ENCODE measurements at places on chromosomes 3 and 15.

DNA sequence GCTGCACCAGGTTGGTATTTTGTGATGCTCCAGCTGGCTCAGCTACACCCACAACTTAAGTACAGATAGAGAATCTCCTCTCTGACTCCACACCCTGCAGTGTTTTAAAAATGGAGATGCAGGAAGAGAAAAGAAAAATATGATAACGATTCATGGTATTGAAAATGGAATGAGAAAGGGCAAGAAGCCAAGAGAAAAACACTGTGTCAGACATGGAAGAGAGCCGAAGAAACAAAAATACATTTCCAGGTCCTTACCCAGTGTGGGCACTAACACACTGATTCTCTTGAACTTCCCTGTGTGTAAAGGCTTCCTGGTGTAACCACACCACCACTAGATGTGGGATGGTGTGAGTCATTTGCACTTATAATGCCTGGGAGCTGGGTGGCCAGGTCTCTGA is 93.1 kb downstream of the GMPS start:
- no peak for DNase-seq

DNA sequence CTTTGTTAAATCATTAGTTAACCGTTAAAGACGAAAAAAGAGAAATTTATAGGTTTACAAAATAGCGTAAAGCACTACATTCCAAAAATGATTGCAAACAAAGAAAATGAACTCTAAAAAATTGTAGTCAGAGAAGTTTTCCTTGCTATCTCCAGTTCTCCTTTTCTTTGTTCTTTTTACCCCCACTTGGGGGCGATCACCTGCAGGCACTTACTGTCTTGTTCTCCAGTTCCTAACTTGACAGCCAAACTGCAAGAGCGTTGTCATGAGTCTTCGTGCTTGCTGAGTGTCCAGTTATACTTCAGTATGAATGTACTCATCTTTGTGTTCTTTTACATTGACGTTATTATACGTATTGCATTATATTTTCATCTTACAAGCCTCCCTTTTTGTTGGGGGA is 54.5 kb downstream of the CHD2 start:
- DNase-seq: no peak

- no peak for DNase-seq
Observed at GRCh38 chr3:80263260-80263659, 495.5 kb upstream of the ROBO1 start.

- DNase-seq: no peak
Observed at GRCh38 chr3:126510308-126510910, 7.2 kb downstream of the UROC1 start.

GRCh38 chr3:168248383-168249204 is 152.9 kb upstream of the GOLIM4 start:
- peak; percentile 16 for DNase-seq

DNA sequence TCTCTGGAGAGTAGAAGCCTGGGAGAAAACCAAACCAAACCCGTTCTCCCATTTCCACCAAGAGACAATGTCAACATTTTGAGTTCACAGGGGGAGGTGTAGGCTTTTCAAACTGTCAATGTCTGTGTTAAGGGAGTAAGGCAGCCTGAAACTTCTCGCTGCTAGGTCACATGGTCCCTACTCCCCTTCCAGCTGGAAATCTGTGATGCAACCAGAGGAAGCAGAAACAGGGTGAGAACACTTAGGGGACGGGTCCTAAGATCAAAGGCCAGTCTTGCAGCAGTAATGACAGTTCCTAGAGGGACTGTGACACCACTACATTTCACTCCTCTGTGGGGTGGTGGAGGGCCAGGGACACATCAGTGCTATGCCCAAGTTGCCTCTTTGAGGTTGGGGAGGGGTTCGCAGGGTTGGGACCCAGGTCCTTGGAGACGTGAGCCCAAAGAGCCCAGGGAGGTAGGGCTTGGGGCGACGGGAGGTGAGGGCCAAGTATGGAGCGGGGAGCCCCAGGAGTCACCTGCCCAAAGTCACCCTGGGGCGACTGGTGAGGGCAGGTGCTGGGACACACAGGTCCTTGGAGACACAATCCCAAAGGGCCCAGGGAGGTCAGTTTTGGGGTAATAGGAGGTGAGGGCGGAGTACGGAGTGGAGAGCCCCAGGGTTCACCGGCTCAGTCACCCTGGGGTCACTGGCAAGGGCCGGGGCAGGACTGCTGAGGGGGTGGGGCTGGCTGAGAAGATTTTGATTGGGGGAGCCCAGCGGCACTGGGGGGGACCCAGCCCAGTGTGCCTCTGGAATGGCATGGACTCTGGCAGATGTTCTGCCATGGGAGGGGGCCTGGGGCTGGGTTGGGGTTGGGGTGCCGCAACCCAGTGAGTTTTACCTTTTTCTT is 582 bp downstream of the GOLGA6L2 start:
- DNase-seq: no peak

GRCh38 chr3:18376682-18377081 is 48.5 kb downstream of the SATB1 start:
- no peak for DNase-seq

GRCh38 chr15:52362497-52362896 is 66.9 kb upstream of the MYO5C start:
- no peak for DNase-seq

DNA sequence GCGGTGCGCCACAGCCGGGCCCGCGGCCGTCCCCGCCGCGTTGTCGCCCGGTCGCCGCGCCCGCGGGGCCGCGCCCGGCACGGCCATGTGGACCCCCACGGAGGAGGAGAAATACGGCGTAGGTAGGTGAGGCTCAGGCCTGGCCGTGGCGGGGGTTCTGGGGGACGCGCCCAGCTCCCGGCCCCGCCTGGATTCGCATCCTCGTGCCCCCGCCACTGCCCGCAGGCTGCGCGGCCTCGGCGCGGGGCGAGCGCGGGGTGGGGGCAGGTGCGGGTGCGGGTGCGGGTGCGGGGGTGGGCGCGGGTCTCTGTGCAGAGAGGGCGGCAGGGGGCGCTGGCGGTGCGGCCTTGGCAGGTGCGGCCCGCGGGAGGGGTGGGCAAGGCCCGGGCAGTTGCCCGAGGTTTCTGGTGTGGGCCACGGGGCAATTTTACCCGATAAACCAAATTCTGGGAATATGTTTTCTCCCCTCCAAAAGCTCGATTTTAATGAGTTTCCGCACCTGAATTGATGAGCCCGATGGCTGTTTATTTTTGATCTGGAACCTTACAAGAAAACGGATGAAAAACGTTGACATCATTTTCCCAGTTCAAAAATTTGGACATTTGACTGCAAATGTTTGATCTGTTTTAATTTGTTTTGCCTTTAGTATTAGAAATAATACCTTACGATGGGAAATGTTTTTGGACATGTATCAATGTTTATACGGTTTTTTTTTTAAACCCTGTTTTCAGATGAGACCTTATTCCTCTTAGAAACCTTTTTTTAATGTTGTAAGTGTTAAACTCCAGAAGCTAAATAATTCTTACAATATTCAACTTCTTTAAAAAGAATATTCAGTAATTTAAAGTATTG is 678 bp downstream of the DOCK3 start:
- DNase-seq: no peak

- DNase-seq: no peak
Observed at GRCh38 chr15:70286113-70286806, 188.5 kb upstream of the TLE3 start.

DNA sequence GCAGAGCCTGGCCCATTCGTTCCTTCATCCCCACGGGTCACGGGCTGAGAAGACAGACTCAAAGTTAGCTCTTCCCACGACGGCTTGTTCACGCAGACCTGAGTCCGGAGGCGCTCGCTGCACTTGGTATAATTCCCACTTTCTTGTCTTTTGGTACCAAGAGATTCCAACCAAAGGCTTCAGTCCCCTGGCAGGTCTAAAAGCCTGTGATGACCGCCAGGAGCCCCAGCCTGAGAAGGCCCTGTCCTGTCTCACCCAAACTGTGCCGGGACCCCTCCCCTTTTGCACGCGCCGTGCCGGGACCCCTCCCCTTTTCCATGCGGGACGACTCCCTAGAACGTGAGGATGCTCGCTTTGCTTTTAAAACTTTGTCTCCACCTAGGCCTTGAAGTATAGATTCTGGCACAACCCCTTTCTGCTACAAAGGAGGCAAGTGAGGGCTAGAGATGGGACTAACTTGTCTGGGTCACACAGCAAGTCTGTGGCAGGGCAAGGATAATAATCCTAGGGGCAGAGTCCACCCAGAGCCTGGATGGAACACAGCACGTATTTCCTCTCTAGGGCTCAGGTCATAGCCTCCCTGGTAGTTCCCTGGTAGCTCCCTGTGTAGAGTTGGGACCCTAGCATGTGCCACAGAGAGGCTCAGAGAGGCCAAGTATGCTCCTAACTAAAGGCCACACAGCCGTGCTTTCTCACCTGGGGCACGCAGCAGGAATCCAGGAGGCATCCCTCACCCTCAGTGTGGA is 211.3 kb downstream of the XXYLT1 start:
- no peak for DNase-seq

DNA sequence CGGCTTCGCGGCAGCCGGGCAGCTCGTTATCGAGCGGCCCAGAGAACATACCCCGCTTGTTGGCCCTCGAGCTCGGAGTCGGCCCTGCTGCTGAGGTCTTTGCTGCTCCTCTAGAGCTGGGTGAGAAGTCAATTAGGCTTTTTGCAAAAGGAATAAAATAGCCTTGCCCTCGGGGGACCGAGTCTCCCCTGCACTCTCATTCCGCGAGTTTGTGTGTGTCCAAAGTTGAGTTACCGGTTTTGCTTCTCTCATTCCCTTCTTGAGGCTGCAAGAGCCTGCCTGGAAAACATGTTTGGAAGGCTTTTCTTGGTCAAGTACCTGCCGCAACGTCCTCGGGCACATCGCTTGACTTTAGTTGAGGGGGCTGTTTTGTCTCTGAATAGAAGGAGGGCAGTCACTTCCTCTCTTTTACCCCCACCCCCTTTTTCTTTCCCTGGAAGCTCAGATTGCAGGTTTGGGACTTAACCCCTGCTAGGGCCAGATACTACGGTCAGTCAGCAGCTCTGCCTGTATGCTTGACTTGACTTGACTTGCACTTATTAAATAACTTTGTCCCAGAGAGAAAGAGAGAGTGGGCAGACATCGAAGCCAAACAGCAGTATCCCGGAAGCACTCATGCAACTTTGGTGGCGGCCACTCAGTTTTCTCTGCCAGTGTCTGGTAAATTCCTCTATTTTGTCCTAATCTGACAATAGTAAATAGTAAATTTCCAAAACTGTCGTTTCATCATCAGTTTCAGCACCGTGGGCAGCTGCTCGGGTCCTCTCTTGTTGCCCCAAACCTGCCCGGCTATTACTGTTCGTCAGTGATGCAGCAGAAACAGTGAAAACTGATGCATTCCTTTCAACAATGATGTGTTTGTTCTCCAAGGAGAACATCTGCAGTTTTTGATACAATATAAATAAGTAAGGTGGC is 609 bp downstream of the RNF13 start:
- DNase-seq: peak; percentile 17

DNA sequence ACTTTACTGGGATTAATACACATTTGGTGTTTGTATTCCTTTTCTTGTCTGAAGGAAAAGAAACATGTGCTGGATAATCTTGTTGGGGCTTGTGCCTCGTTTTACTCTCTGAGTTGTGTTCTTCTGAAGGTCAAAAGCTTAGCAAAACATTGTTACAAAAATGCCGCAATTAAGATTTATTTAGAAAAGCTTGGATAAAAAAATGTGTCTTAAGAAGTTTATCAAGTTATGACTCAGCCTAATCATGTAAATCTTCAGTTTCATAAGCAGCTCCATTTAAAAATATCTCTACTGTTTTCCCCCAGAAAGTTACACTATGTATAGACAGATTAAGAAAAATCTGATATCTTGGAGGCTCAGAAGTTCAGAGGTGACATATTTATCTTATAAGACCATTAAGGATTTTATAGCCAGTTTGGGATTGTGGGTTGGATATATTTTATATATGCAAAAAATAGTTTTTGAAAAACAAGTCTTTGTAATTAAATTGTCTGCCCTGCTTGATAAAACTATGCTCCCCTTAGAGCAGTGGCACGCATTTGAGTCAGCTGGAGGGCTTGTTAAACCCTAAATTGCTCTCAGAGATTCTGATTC is 56.5 kb downstream of the CLDN11 start:
- no peak for DNase-seq

DNA sequence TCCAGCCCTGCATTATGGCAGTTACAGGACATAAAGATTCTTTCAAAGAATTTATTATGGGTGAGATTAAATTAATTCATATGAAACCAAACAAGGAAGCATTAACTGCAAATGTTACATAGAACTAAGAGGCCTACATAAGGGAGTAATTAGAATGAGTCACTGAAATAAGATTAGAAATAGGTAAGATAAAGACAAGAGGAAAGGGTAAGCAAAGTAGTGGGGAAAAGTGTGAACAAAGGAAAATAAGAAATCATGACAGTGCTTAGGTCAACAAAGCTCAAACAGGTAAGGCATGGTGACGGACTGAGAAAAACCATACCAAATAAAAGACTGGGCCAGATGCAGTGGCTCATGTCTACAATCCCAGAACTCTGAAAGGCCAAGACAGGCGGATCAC is 74.3 kb downstream of the SETD2 start:
- no peak for DNase-seq

DNA sequence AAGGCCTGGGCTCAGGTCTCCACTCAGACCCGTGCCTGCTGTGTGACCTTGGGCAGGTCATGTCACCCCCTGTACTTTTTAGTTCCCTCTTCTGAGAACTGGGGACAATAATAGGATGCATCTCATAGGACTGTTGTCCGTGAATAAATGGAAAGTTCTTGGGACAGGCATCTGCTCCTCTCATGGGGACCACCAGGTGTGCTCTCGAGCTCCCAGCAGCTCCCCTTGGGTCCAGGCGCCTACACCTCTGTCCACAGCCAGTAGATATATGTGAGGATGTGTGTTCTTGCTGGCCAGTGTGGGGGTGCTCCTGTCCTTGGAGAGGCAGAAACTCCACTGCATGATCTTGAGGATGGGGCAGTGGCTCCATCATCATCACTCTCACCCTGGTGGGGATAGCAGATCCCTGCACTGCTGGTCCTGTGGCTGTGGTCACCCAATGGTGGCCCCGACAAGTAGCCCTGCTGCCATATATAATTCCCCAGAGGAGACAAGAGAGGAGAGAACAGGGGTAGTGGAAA is 257.6 kb upstream of the TLE3 start:
- DNase-seq: peak; percentile 31

DNA sequence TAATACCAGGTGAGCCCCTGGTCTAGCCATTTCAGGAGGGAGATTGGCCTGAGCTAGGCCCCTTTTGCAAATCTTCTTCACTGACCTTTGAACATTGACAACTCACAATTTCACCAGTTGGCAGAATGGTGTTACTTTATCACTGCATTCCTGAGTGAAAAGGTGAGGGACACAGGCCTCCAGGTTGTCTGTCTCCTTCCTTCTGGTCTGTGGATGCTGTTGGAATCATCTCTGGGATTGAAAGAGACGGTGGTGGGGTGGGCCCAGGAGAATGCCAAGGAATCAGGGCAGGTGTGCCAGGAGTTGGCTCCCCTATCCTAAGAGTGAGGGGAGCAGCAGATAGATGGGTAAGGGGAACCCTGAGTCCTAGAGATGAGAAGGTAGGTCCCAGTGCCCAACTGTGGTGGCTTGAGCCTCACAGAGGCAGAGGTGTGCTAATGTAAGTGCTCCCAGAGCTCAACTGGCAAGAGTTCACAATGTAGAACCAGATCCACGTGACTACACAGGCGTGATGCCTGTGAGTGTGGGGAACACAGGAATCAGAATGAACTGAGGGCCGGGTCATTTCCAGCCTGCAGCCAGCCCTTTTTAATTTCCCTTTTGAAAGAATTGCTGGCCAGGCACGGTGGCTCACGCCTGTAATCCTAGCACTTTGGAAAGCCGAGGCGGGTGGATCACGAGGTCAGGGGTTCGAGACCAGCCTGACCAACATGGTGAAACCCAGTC is 11.2 kb downstream of the C3orf62 start:
- DNase-seq: no peak
